ENCODE measurements at places on chromosomes 5 and 9.

- DNase-seq, result no peak
Measured at GRCh38 chr9:13860019-13860418, 453.9 kb downstream of the NFIB start.

DNA sequence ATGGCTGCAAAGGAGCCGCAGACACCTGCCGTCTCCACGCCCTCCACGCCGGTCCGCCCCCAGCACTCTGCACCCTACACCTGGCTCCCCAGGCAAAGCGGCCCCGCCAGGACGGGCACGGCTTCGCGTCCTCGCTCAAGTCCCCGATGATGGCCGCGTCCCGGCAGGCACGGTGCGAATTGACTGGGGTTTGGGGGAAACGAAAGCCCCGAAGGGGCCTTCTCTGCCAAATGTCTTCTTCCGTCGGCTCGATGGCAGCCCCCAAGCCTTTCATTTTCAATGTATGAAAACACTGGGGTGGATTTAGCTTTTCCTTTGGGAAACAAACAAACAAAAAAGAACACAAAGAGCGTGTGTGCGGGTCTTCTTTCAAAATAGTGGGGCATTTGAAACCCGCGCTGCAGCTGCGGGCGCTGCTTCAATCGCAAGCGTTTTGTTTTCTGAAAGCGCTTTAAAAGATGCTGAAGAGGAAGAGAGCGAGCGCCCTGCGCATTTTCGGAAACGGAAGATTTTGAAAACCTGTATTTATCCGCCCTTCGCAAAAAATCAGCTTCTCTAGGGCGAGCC is 160.0 kb downstream of the RMI1 start:
- no peak for DNase-seq

DNA sequence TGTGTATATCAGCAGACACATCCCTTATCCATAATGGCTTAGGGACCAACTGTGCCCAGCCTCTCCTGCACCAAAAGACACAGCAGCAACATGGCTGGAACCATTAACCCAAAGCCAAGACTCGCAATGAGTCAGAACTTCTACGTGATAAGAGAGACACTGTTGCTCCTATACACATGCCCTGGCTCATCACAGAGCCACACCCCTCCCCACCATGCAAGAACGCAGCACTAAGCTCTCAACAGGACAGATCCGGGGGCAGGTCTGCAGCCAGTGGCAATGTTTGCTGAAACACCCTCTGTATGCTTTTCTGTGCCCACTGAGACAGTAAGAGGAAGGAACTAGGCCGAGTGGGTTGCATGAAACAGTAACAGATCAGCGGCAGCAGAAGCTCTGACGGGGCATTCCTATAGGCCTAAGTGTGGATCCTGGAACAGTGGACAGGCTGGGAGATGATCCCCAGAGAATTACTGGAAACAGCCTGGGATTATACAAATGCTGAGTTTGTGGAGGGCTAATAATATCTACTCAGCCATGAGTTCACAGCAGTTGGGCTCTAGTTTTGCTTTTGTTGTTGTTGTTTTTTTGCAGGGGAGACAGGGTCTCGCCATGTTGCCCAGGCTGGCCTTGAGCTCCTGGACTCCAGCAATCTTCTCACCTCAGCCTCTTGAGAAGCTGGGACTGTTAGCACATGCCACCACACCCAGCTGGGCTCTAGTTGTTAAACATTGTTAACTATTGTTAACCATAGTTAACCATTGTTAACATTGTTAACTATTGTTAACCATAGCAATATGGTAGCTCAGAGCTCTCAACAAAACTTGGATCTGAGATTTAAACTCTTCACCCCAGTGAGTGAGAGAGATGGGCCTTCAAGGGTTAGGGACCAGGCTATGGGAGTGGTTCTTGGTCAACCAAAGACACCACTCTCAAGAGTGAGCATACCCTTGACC is 41.0 kb downstream of the B4GALT1 start:
- no peak for DNase-seq

- no peak for DNase-seq
Measured at GRCh38 chr5:53590759-53591158, 30.3 kb downstream of the NDUFS4 start.

GRCh38 chr5:158824241-158824882 is 275.4 kb downstream of the EBF1 start:
- DNase-seq, result no peak

DNA sequence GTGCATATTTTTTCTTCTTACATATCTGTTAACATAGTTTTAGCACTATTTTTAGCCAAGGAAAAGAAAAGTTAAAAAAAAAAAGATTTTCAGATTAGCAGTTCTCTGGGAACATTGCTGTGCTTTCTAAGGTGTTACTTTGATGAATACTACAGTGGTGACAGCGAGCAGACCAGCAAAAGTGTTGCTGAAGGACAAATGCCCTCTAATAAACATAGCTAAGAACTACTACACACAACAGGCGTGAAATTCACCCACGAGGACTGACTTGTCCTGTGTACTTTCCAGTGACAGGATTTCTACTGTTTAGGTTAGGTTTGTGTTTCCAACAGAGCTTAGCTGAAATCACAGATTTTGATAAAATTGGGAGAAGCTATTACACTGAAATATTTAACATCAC is 153.8 kb downstream of the HCN1 start:
- DNase-seq, result no peak

GRCh38 chr9:81892440-81892839 is 35.8 kb upstream of the SPATA31D4 start:
- no peak for DNase-seq

DNA sequence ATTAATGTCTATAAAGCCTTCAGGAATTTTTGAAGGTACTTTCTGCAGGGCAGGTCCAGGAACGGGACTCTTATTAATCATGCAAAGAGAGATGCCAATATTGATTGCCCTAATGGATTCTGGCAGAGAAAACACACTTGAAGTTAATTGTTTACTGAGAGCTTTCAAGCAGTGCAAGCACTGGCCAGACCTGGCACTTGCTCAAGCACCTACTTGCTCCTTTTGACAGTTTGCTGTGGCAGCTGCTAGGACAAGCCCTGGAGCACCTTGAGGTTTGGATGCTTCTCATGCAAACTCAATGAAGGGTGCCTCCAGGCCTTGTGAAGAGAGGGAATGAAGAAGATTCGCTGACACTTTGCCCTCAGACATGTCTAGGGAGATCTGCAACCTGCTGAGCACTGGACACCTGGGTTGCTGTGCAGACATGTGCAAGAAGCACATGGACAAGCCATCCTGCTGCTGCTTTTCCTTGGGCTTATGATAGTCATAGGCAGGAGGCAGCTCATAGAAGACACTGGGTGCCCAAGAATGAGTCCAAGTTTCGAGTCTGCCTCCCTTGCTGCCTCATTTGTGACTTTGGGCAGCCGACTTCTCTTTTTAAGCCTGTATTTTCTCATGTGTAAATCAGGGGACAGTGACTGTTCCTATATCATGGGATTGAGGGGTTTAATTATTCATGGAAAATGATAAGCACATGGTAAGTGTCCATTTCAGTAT is 88.8 kb upstream of the EQTN start:
- DNase-seq, result no peak
